Osteoblast (primary cell): ENCODE measurements at places on chromosomes 4 and X. TPM values are rescaled to one million over a fixed set of nuclear protein-coding genes. Genes with fewer than 3 reads are reported as not detected.
A peak's percentile ranks its signal among the peaks of the same experiment; 100 is the strongest.

DNA sequence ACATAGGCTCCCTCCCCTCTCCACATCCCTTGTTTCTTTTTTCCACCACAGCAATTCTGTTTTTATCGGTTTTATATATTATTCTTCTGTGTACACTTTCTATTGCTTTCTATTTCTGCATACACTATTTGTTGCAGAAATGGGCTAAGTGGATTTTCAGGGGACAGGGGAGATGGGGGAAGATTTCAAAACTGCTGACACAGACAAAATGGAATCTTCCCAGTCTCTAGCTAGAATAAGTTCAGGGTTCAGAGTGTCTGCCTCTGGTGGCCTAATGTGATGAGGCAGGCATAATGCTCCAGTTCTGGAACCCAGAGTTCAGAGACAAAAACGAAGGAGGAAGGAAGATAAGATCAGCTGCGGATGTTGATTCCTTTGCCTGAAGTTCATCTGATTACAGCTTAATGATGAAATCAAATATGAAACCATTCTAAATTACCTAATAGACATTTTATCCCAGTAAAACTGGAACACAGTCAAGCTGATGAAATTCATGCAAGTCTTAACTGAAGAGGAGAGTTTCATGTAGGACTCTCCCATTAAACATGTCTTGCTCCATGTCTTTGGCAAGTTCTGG lies 447.1 kb downstream of the AFF2 start:
- H3K27ac ChIP-seq = no peak overlapping the region
- no peaks in the 10 kb centered on the region for H3K36me3 ChIP-seq

- no peak for DNase-seq
- no peaks in the 10 kb centered on the region for H3K36me3 ChIP-seq
- H3K4me3 ChIP-seq = no peak overlapping the region
- no peaks in the 10 kb centered on the region for H3K4me1 ChIP-seq
- no peak overlapping the region for H3K27ac ChIP-seq
- H3K27me3 ChIP-seq = no peaks in the 10 kb centered on the region
Observed at GRCh38 chr4:4750187-4750586, 109.3 kb upstream of the MSX1 start.

DNA sequence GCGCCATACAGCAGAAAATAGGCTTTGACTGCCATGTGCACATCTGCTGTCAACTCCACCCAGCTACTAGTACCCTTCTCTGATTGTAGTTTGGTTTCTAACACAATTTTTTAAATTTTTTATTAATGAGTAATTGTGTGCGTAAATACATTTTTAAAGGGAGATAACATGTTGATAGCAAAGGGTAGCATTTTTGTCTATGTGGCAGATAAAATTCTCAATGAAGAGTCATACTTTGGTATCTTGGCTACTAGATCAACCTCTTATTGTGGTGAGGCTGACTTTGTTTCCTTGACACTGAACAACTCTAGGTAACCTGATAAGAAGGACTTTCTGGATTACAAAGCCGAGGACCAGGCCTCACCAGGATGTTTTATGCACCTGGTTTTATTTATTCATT lies 9.5 kb downstream of the ADH4 start:
- H3K36me3 ChIP-seq = no peaks in the 10 kb centered on the region
- DNase-seq = no peak
- no peak overlapping the region for H3K27ac ChIP-seq
- H3K4me1 ChIP-seq = no peaks in the 10 kb centered on the region
- no peak overlapping the region for H3K4me3 ChIP-seq
- no peaks in the 10 kb centered on the region for H3K27me3 ChIP-seq

- peaks cover 14% of the 10 kb centered on the region for H3K4me1 ChIP-seq
- no peaks in the 10 kb centered on the region for H3K36me3 ChIP-seq
- no peaks in the 10 kb centered on the region for H3K27me3 ChIP-seq
- peak overlapping the region; percentile 10 for H3K27ac ChIP-seq
- no peak overlapping the region for H3K4me3 ChIP-seq
Observed at GRCh38 chrX:151902813-151903591, 9.7 kb upstream of the MAGEA4 start.

DNA sequence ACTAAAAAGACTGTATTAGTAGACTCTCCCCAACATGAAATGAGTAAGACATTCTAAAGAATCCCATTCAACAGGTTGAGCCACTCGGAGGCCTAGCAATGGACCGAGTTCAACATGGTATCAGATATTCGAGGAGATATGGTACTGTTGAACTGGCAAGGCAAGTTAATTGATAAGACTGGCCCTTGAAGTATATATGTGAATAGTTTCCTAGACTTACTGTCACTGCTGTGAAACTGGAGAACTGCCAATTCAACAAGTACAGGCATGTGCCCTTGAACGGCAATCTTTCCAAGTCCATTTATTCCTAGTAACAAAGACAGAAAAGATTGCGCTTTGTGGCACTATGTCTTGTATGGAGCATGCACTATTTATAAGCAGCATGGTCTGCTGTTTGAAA lies 24.4 kb downstream of the FAT1 start:
- H3K27me3 ChIP-seq = no peaks in the 10 kb centered on the region
- H3K27ac ChIP-seq = peak overlapping the region; percentile 98
- peaks cover 38% of the 10 kb centered on the region for H3K36me3 ChIP-seq
- no peak for DNase-seq
- no peak overlapping the region for H3K4me3 ChIP-seq

DNA sequence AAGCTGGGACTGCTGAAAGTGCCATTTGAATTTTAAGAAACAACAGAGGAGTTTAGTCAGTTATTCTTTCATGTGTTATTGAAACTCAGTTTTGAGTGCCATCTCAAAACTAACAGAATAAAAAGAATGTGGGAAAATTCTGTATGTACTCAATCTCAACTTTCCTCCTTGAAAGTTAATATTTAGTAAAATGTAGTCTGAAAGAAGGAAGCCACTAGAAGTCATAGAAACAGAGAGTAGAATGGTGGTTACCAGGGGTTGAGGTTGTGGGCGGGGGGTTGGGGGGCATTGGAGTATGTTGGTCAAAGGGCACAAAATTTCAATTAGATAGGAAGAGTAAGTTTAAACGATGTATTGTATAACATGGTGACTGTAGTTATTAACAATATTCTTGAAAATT lies 628.3 kb upstream of the MAGEB2 start:
- no peaks in the 10 kb centered on the region for H3K4me1 ChIP-seq
- no peak for DNase-seq
- H3K27me3 ChIP-seq = no peaks in the 10 kb centered on the region
- H3K4me3 ChIP-seq = no peak overlapping the region
- no peak overlapping the region for H3K27ac ChIP-seq

Gene CSAG3
- not detected in 2 replicates for total RNA-seq

Gene POLN
- 2.9 and 4.1 TPM in 2 replicates for total RNA-seq
